Stimulated activated naive CD4-positive, alpha-beta T cell treated with Interleukin-2 at 50 U/mL for 16 hours (primary cell): ENCODE measurements at places on chromosomes 1 and 21.

GRCh38 chr1:23698466-23698865, 6.9 kb downstream of the RPL11 start:
- DNase-seq, result no peak

- DNase-seq, result no peak
Observed at GRCh38 chr1:121414905-121415304, 230.1 kb downstream of the SRGAP2C start.

DNA sequence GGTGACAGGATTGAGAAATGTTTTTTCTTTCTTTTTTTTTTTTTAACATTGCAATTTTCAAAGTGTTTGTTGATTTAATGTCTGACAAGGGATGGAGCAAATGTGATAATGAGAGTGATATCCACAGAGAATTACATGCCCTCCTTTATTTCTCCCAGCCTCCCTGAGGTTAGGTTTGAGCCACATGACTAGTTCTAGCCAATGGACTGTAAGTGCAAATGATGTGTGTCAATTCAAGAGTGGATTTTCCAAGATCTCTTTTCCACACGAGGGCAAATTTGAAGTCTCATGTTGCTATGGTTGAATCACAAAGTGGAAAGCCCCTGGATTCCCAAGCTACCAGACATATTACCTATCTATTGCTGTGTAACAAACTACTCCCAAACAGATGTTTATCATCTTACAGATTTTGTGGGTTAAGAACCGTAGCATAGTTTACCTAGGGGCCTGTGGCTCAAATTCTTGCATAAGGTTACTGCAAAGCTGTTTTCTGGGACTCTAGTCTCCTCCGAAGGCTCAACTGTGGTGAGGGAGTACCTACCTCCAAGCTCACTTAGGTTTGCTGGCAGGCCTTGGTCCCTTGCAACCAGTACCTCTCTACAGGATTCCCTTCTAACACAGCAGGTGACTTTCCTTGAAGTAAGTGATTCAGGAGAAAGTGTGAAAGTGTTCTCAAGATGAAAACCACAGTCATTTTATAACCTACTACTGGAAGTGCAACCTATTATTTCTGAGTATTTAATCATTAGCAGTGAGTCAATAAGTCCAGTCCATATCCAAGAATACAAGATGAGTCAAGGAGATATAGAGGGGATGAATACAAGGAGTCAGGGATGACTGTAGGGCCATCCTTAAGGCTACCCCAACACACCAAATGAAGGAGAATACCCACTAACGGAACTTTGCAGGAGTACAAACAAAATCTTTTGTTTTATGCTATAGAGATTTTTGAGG, 533.6 kb downstream of the PTPRC start:
- no peak for DNase-seq

DNA sequence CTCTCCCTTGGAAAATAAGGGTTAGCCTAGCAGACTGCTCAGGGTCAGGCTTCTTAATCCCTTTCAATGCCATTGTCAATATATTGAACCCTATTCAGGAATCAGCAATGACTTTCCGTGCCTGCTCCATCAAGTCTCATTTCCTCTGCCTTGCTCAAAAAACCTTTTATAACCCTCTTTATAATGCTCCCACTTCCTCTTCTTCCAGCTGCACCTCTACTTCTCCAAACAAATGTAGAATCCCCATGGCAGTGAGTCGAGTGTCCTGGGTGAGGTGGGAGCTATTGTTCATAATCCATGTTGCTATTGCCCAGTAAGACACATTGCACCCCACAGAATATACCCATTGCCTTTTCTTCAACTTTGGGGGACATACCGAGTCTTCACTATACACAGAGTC, 58.6 kb downstream of the OLIG1 start:
- DNase-seq, result no peak

- DNase-seq, result no peak
Observed at GRCh38 chr1:223739366-223740037, 27.2 kb downstream of the CAPN2 start.

GRCh38 chr1:226870026-226870400, 403 bp upstream of the PSEN2 start:
- DNase-seq, result no peak

DNA sequence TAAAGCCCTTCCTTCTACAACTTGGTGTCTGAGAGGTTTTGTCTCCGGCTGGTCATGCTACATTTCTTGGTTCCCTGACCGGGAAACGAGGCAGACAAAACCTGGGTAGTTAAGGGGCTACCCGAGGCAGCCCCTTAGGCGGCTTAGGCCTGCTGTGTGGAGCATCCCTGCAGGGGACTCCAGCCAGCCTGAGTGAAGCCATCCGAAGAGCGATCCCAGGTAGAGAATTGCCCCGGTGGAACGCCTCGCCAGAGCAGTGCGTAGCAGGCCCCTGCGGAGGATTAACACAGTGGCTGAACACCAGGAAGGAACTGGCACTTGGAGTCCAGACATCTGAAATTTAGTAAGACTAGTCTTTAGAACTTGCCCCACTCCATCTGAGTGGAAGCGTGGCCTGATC, 21.2 kb upstream of the MYOCOS start:
- no peak for DNase-seq

DNA sequence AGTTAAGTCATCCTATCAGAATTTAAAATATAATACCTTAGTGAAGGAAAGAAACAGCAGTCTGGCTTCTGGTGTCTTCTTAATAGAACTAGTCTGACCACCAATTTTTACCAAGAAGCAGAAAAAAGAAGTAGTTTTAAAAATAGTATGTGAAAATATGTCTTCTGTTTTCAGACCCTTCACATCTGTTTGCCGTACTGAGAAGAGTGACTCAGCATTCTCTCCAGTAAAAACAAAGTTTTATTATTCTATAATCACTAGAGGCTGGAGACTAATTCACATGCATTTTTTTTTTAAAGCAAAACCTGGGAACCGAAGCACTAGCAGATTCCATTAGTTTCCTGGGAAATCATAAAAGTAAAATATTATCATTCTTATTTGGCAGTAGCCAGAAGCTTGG, 163.8 kb downstream of the COL24A1 start:
- DNase-seq, result no peak

GRCh38 chr1:72635719-72636118, 353.4 kb upstream of the NEGR1 start:
- no peak for DNase-seq

GRCh38 chr1:162538815-162539431, 22.6 kb upstream of the UAP1 start:
- DNase-seq, result no peak

GRCh38 chr1:85447006-85447943, 17.7 kb downstream of the DDAH1 start:
- DNase-seq, result no peak

- no peak for DNase-seq
Observed at GRCh38 chr1:229035748-229036082, 235.2 kb upstream of the RAB4A start.

- DNase-seq, result no peak
Observed at GRCh38 chr21:27363719-27364477, 397.0 kb upstream of the ADAMTS5 start.

GRCh38 chr1:55584526-55585401, 369.6 kb upstream of the USP24 start:
- DNase-seq, result no peak

DNA sequence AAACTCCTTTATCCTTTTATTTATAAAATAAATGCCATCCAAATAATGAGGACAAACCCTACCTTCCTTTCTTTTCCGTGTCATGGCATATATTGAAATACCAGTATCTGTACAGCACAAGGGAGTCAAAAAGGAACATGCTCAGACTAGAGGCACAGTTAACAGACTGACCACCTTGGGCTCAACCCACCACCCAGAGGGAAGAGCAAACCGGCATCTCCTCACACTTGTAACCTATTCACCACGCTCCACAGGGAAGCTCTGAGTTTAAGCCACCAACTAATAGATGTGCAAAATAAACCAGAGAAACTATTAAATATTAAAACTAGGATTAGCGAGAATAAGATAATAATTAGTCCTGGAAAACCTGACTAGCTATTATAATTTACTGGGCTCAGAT, 112.7 kb downstream of the SIPA1L2 start:
- no peak for DNase-seq

GRCh38 chr1:151006327-151007052, at the start of gene MINDY1:
TSS of gene MINDY1 (minus strand) at chr1:151006902. CDS start at chr1:151002617, 4,285 bp downstream.
- peak; percentile 19 for DNase-seq

GRCh38 chr1:223473601-223474344, 80.6 kb downstream of the CCDC185 start:
- no peak for DNase-seq

DNA sequence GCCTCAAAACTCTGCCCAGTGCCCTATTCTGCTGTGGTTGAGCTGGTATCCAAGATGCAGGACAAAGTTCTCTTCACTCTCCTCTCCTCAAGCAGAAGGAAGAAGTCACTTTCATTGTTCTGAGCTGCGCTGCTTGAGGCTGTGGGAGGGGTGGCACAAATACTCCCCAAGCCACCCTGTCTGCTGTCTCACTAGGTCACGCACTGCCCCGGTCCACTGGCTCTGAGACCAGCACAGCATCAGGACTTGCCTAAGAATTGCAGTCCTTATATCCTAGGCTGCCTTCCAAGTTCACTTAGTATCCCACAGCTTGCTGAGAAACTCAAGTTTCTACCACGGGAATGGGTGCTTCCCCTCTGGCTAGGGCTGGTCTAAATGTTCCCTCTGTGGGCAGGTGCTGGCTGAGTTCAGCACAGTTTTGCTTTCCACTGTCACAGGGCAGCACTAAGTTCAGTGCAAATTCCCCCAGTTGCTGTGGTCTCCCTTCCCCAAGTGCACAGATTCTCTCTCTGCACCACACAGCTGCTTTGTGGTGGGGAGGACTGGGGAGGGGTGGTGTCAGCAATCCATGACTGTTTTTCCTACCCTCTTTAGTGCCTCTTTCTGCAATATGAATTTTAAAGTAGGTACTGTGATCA, 32.4 kb downstream of the SLC9C2 start:
- no peak for DNase-seq

DNA sequence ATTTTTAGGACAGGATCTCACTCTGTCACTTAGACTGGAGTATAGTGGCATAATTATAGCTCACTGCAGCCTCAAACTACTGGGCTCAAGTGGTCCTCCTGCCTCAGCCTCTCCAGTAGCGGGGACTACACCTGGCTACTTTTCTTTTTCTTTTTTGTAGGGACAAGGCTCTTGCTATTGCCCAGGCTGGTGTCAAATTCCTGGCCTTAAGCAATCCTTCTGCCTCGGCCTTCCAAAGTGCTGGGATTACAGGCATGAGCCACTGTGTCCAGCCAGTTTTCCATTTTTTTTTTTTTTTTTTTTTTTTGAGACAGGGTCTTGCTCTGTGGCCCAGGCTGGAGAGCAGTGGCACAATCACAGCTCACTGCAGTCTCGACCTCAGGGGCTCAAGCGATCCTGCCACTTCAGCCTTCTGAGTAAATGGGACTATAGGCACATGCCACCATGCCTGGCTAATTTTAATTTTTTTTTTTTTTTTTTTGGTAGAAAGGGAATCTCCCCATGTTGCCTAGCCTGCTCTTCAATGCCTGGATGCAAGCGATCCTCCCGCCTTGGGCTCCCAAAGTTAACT, 20.6 kb upstream of the CEP85 start:
- no peak for DNase-seq

DNA sequence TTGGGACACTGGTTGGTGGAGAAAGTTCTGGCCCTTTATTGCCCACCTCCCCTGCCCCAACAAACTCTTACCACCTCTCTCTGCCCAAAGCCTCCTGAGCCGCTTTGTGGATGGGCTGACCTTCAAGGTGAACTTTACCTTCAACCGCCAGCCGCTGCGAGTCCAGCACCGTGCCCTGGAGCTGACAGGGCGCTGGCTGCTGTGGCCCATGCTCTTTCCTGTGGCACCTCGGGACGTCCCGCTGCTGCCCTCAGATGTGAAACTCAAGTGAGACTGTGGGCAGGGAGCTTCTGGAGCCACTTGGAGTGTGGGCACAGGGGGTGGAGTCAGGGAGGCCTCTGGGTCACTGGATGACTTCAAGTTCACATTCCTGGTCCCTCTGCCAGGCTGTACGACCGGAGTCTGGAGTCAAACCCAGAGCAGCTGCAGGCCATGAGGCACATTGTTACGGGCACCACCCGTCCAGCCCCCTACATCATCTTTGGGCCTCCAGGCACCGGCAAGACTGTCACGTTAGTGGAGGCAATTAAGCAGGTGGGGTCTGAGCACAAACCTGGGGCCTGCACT, 12.5 kb downstream of the RHOC start:
- no peak for DNase-seq

DNA sequence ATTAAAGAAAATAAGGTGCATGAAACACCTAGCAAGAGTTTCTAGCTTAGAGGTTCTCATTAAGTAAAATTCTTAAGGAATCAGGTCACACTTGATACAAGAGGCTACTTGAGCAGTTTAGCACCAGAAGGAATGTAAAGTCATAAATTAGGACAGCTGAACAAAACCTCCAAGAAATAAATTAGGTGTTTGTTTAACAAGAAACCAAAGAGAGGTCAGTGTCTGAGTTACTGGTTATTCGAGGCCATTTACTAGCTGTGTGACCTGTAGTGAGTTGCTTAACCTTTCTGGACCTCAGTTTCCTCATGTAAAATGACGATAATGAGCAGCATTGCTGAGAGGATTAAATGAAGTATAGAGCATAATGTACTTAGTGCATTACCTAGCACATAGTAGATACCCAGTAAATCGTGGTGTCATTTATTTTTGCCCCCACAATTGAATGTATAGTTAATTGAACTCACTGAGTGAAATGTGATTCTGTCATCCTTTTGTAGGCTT, 908 bp upstream of the ELK4 start:
- DNase-seq, result no peak

GRCh38 chr1:167563579-167564246, 10.2 kb upstream of the CREG1 start:
- DNase-seq, result no peak

DNA sequence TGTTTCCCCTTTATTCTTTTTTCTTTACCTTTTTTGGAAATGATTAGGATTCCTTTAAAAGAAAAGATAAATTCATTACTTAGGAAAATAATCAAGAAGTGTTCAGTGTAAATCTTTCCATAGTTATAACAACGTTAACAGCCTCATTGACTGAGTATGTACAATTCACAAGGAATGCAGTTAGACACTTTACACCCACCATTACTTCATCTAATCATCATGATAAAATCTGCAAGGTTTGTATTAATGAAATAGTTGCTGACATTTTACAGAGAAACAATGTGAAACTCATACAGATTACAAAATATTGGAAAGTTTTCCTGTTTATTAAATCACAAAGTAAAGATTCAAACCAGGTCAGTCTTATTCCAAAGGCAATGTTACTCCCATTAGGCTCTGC, 59.3 kb upstream of the NEGR1 start:
- DNase-seq, result no peak

- peak; percentile 77 for DNase-seq
Observed at GRCh38 chr1:20633190-20634064, at the start of gene PINK1. TSS of gene PINK1 (plus strand) at chr1:20633458. CDS start at chr1:20633549, 91 bp downstream.

GRCh38 chr1:205370780-205371179, 14.1 kb upstream of the KLHDC8A start:
- DNase-seq, result no peak

GRCh38 chr1:198162091-198162767, 5.4 kb downstream of the NEK7 start:
- DNase-seq, result no peak

- no peak for DNase-seq
Observed at GRCh38 chr1:58901008-58901407, 117.2 kb upstream of the JUN start.

- peak; percentile 1 for DNase-seq
Observed at GRCh38 chr1:163410073-163410999, 88.6 kb downstream of the NUF2 start.

- DNase-seq, result no peak
Observed at GRCh38 chr1:22666412-22666811, 13.4 kb downstream of the C1QB start.
